ENCODE measurements at places on chromosomes 2 and 18. TPM values are rescaled to one million over a fixed set of nuclear protein-coding genes. Genes with fewer than 3 reads are reported as not detected.

DNA sequence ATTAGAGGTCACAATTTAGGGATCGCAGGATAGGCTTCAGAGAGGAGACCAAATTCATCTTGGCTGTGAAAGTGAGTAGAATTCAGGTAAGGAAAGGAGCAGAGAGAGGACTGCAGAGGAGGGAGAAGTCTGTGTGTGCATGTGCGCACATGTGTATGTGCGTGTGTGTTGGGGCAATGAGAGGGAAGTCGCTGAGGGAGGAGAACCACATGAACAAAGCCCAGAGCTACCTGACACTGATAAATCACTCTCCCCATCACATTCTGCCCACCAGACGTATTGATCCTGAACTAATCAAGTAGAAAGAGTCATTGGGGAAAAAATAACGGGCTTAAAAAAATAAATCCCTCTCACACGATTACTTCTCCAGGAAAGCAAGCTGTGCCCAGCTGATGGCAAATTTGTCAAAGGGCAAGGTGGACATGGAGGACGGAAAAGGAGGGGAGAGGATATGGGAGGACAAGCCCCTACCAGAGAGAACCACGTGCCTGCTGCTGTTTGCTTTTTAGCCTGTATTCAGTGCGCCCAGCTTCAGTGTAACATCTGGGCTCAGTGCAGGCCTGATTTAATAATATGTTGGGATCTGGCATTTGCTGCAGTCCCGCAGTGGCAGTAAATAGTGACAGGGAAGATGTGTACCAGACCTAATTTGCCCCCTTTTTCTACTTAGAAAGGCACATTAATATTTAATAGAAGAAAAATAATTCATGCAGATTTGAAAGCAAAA is 307.5 kb downstream of the C1D start:
- no peak for DNase-seq

GRCh38 chr2:173217116-173217840 is 137.4 kb upstream of the CDCA7 start:
- DNase-seq, result no peak

GRCh38 chr18:48023334-48024008 is 93.0 kb upstream of the SMAD2 start:
- DNase-seq, result no peak

DNA sequence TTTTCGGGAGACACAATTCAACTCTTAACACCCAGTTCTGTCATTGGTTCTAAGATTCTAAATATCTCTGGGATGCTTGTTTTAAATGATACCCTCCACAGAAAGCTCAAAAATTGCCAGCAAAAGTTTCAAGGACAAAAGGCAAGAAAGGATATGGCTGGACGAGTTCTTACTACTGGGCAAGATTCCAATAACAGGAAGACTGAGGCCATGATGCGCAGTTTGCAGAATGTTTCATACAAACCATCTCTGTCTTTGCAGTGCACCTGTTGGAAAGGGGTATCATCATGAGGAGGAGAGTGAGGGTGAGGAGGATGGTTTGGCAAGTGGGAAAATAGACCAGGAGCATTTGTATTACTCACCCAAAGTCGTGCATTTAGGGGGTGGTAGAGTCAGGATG is 172.8 kb downstream of the DCDC2C start:
- DNase-seq, result no peak

- no peak for DNase-seq
Measured at GRCh38 chr2:58629545-58630119, 388.5 kb upstream of the FANCL start.

GRCh38 chr18:68462766-68463165 is 252.1 kb downstream of the TMX3 start:
- DNase-seq, result no peak

DNA sequence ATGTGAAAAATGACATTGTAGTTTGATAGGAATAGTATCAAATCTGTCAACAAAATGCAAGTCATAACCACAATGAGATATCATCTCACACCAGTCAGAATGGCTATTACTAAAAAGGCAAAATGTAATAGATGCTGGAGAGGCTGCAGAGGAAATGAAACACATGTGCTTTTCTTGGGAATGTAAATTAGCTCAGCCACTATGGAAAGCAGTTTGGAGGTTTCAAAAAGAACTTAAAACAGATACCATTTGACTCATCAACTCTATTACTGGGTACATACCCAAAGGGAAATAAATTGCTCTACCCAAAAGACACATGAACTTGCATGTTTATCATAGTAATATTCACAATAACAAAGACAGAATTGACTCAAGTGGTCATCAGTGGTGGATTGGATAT is 572.6 kb downstream of the TRIB2 start:
- DNase-seq, result no peak

GRCh38 chr18:22695674-22696073 is 237.5 kb upstream of the RBBP8 start:
- no peak for DNase-seq

- no peak for DNase-seq
Measured at GRCh38 chr2:114119862-114120261, 230.0 kb downstream of the ACTR3 start.

DNA sequence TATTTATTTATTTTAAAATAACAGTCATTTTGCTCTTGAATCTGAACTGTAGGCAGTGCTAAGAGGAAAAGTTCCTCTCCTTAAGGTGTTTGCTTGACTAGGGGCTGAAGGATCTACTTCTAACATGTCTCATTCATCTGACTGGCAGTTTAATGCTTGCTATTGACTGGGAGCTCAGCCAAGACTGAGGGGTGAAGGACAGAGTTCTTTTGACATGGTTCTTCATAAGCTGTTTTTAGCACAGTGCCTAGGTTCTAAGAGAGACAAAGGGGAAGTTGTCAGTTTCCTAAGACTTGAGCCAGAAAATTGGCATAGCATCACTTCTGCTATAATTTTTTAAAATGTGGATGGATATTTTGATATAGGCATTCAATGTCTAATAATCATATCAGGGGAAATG is 73.0 kb downstream of the COMMD1 start:
- no peak for DNase-seq

- no peak for DNase-seq
Measured at GRCh38 chr18:62399276-62399675, 74.2 kb downstream of the TNFRSF11A start.

- no peak for DNase-seq
Measured at GRCh38 chr2:135386993-135387392, 144.0 kb downstream of the ZRANB3 start.

DNA sequence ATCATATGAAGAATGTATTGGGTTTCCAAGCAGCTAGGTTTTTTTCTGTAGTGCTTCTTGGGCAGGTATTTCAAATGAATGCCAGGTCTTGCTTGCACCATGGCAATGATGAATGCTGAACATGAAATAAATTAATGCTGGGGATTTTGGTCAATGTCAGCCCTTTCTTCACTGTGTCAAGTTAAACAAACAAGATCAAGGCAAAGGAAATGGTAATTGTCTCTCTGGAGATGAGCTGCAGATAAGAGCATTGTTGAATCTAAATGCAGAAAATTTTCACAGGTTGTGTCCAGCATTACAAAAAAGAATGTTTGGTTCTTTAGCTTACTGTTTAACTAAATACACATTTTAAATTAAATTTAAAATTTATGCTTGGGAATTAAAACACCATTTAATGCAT is 144.3 kb downstream of the GPD2 start:
- DNase-seq, result no peak

- no peak for DNase-seq
Measured at GRCh38 chr18:9019135-9019534, 83.4 kb upstream of the NDUFV2 start.

The ICOS gene
- total RNA-seq, result 93.6 TPM

The DNAJC27 gene
- total RNA-seq, result 7.4 TPM

The CCBE1 gene
- total RNA-seq, result not detected

The COL6A3 gene
- not detected for total RNA-seq

The FSHR gene
- not detected for total RNA-seq

The ZNF513 gene
- 23.6 TPM for total RNA-seq

The PROC gene
- total RNA-seq, result not detected

The TPGS2 gene
- total RNA-seq, result 76.6 TPM
